Stimulated activated CD4-positive, alpha-beta T cell treated with anti-CD3 and anti-CD28 coated beads, Interleukin-12 subunit alpha, Interleukin-12 subunit beta, amount 100 ng/mL, for 24 hours (primary cell): ENCODE measurements at places on chromosomes 4 and X.

DNA sequence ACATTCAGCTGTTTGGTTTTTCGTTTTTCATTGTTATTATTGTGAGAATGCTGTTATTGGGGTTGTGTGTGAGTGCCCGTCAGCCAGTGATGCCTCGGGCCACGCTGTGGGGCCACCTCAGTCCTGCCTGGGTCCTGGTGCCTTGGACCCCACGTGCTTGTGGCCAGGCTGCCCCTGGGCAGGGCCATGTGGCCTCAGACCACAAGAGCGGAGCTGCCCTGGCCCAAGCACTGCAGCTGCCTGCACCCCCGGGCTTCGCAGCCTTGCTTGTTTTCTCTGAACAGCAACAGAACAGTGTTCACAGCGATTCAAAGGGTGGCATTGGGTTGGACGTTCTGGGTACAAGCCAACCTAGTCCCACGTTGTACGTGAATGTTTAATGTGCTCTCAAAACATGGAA, 56.9 kb downstream of the CPLX1 start:
- DNase-seq: no peak

- DNase-seq: no peak
Observed at GRCh38 chr4:154084864-154085263, 296.0 kb upstream of the SFRP2 start.

GRCh38 chrX:152619897-152620296, 17.8 kb upstream of the GABRQ start:
- DNase-seq: no peak

DNA sequence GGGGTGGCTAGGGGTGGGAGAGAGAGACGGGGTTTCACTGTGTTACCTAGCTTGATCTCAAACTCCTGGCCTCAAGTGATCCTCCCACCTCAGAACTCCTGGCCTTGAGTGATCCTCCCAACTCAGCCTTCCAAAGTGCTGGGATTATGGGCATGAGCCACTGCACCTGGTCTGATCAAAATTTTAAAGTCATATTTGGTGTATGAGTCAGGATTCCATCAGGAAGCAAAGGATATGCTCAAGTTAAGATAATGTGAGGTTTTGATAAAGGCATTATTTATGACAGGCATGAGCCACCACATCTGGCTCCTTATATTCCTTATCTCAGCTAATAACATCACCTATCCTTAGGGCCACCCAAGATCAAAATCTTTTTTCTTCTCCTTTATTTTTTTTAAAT, 182.0 kb downstream of the SLC4A4 start:
- no peak for DNase-seq

- DNase-seq: no peak
Observed at GRCh38 chr4:83779103-83780052, 243.5 kb downstream of the GPAT3 start.

DNA sequence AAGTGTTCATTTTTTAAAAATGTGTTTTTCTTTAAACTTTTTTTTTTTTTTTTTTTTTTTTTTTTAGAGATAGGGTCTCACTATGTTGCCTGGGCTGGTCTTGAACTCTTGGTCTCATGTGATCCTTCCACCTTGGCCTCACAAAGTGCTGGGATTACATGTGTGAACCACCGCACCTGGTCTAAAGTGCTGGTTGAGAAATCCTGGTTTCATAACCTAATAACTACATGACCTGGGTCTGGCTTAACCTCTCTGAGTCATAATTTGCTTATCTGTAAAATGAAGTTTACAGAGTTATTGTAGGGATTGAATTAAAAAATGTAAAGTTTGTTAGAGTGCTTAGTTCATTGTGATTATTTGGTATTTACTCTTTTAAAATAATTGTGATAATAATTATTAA, 5.2 kb downstream of the HSD17B13 start:
- DNase-seq: no peak

DNA sequence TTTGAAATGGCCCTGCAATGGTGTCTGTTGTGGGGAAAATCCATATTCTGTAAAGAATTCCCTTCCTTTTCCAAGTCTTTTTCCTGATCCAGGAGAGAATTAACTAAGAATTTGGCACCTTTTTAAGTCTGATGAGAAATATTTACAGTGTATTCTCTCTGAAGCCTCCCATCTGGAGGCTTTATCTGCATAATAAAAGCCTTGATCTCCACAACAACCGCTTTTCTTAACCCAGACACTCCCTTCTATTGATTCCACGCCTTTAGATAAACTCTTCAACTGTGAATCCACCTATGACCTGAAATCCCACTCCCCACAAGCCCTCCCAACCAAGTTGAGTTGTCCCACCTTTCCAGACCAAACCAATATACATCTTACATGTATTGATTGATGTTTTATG, 43.1 kb upstream of the TMPRSS11E start:
- DNase-seq: no peak

GRCh38 chr4:113604955-113605354, 156.6 kb downstream of the CAMK2D start:
- DNase-seq: no peak

- DNase-seq: no peak
Observed at GRCh38 chr4:99028187-99028586, 32.7 kb downstream of the METAP1 start.

GRCh38 chrX:41728125-41728524, 4.1 kb downstream of the GPR82 start:
- no peak for DNase-seq

DNA sequence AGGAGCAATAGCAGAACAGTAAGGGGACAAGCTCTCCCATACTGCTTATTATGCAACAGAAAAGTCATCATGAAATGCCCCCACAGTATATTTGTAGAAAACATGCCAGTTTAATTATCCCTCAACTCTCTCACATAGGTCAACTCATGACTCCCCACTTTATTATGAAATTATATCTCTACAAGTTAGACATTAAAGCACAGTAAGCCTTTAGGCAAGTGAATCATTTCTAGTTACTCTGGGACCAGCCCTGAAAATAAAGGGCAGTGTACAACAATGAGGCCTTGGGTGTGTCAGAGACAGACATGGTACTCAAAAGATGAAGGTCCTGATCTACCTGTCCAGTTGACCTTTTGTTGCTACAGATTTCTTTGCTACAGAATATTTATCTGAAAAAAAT, 191.9 kb downstream of the FBXW7 start:
- no peak for DNase-seq

- DNase-seq: no peak
Observed at GRCh38 chrX:1545776-1546408, 8.9 kb upstream of the P2RY8 start.

DNA sequence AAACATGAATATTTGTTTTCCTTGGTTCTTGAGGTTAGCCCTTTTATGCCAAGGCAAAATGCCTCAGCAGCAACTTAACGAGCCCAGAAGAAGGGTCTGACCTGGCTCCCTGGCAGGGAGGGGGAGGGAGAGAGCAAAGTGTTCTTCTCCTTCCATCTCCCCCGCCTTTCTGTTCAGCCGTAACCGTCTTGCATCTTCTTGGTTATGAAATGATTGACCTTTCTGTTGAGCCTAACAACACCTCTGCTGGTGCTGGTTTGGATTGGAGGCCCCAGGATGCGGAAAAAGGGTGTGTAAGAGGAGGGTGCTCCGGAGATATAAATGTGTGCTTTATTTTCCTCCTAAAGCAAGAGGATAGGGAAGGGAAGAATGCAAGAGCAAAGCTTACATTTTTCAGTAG, 44.7 kb downstream of the PTTG2 start:
- DNase-seq: no peak

DNA sequence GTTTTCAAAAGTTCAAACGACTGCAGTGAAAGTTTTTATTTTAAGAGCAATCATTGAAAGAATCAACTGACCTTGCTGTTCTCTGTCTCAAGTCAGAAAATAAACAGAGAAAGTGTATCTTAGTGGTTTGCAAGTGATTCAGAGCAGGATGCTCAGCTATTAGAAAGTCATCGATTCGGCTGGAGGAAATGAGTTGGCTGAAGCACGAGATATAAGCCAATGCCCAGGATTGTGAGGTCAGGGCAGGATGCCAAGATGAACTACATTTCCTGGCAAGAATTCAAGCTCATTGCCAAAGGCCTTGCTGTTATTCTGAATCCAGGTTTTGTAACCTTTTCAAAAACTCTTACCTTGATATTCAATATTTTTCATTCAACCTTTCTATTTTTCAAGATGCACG, 541.4 kb upstream of the BOD1L1 start:
- DNase-seq: no peak

GRCh38 chrX:147958291-147958690, 22.8 kb upstream of the FMR1NB start:
- DNase-seq: no peak

- DNase-seq: no peak
Observed at GRCh38 chrX:114970806-114971205, 46.6 kb downstream of the IL13RA2 start.

- DNase-seq: no peak
Observed at GRCh38 chr4:113146876-113147358, 97.5 kb downstream of the ANK2 start.

DNA sequence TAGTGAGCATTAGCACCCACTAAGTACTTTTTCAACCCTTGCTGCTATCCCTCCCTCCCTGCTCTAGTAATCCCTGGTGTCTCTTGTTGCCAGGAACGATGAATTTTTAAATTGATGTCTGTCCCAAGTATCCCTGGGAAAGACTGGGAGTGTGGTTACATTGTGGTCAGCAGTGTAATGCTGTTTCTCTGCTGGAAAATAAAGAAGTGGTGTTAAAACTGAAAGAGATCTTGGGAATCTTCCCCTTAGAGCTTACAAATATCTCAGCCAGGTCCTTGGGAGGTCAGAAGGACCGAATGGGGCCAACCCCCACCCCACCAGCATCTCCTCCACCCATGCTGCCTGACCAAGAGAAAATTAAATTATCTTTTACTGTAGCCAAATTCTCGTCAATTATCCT, 174.5 kb upstream of the MXRA5 start:
- DNase-seq: no peak

DNA sequence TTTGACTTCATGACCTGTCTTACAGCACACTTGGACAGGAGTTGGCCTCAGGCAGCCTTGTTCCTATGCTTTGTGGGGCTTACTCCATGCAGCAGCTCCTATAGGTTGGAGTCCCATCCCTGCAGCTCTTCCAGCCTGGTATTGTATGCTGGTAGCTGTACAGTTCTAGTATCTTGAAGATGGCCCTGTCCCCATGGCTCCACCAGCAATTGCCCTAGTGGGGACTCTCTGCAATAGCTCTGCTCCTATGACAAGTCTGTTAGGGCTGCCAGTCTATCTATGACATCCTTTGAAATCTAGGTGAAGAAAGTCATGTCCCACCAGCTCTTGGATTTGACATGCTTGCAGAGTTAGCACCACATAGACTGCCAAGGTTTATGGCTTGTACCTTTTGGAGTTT, 252.6 kb downstream of the ANTXR2 start:
- no peak for DNase-seq

- no peak for DNase-seq
Observed at GRCh38 chrX:78769946-78770345, 22.4 kb downstream of the LPAR4 start.

DNA sequence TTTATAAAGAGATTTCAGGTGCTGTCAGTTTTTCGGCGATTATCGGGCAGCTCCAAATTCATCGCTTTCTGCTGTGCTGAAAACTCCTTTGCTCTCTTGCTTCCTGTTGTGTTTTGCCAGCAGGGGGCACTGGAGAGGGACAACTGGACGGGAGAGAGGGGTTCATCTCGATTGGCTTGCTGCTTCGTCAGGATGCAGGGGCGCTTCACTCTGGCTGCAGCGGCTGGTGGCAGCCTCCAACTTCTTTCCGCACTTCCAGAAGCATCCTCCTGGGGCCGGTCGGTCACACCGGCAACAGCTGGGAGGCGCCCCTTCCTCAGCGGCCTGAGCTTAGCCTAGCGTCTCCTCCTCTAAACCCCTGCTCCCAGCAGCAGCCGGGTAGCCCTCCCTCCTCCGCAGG, 29.5 kb downstream of the MSL3 start:
- DNase-seq: peak; percentile 70

GRCh38 chr4:61003301-61003700, 196.8 kb upstream of the ADGRL3 start:
- no peak for DNase-seq

DNA sequence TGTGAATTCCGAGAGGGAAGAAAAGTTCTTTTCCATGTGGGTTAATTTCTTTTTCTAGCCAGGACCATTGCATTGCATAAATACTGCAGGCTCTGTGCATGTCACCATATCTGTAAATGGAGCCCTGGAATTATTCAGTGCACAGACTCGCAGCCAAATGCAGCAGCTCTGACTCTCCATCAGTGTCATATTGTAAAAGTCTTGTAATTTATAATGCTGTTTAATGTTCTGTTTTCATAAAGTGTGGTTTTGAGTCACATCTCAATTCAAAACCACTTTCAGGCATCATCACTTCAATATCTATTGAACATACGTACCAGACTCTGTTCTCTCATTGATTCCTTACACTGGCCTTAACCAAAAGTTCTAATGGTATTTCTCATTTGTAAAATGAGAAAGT, 193.9 kb upstream of the RPL34 start:
- no peak for DNase-seq

GRCh38 chr4:14083150-14083549, 455.6 kb upstream of the BOD1L1 start:
- no peak for DNase-seq

DNA sequence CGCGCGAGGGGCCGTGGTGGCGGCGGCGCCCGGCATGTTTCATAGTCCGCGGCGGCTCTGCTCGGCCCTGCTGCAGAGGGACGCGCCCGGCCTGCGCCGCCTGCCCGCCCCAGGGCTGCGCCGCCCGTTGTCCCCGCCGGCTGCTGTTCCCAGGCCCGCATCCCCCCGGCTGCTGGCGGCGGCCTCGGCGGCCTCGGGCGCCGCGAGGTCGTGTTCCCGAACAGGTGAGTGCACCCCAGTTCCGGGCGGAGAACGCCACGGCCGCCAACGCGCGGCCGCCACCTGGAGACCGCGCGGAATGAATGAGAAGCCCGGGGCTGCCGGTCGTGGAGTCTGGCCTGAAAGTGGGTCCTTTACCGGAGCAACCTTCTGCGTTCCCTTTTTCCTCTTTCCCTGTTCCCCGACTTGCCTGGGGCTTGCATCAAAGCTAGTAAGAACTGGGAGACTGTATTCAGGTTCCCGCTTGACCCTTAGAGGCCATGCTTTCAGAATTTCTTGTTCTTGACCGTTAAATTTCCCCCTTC, 429 bp downstream of the NOCT start:
- peak; percentile 23 for DNase-seq

- DNase-seq: no peak
Observed at GRCh38 chr4:171007618-171008390, 805.4 kb upstream of the GALNTL6 start.

GRCh38 chr4:126241634-126242033, 926.9 kb downstream of the FAT4 start:
- no peak for DNase-seq

DNA sequence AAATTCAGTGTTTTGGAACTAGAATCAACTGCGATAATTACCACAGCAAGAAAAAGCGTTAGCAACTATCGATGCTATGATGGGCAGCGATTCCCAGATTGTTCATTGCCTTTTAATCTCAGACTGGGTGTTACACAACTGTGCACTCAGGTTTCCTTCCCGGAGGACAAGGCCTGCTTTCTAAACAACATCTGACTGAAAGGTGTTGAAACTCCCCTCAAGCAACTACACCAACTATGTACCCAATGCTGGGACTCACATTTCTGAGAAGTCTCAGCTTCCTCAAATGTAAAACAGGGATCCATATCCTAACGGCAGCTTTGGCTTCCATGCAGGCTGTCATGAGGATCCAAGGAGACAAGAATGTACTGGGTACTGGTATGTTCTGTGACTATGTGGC, 8.2 kb downstream of the GABRE start:
- DNase-seq: no peak
